ENCODE measurements at places on chromosomes 6 and 20.

- no peaks in the 10 kb centered on the region for H3K27me3 ChIP-seq
- peaks cover 60% of the 10 kb centered on the region for H3K4me1 ChIP-seq
- H3K4me3 ChIP-seq, result peak within 1 kb of the TSS; percentile 66
- DNase-seq, result no peak
Measured at GRCh38 chr6:1311400-1312202, at the start of gene FOXQ1. Gene FOXQ1 (plus strand): TSS chr6:1312098. CDS start chr6:1312705, 607 bp downstream.

- no peak for DNase-seq
- no peaks in the 10 kb centered on the region for H3K27me3 ChIP-seq
Measured at GRCh38 chr6:63774961-63775360, 139.4 kb downstream of the PHF3 start.

DNA sequence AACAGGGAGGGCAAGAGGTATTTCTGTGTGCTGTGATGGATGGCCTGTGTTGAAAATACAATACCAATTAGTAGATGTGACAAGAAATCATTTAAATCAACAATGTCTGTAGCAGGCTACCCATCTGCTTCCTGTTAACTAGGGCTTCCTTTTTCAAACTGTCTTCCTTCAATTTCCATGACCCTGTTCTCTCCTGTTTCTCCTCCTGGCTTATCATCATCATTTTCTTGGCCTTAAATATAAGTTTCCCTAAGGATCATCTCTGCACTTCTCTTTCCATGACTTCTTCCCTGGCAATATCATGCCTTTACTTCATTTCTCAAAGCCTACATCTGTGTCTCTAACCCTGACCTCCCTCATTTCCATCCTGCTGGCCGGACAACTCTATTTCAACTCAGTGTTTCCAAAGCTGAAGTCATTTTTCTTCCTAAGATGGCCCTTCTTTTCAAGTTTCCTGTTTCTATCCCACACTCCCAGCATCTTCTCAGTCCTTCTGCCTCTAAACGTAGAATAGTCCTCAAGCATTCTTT, 18.2 kb downstream of the ZC2HC1B start:
- no peak overlapping the region for H3K4me3 ChIP-seq
- DNase-seq, result no peak
- no peak overlapping the region for H3K27ac ChIP-seq
- no peaks in the 10 kb centered on the region for H3K4me1 ChIP-seq

DNA sequence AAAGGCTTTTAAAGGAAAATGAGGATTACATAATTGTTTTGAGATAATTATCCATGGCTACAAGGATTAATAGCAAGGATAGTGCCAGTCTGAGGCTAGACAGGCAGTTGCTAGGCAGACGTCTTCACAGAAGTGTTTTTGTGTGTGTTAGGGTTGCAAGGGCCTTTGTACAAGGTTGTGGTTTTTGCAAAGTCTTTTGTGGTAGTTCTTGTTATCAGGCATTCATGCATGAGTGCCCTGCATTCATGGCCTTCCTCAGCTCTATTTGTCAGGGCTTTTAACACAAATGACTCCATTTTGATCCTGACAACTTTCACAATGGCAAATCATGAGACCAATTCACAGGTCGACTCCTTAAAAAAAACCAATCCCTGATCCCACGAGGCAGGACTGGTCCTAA, 68.1 kb upstream of the TXNDC5 start:
- H3K4me3 ChIP-seq, result no peak overlapping the region
- DNase-seq, result no peak
- no peaks in the 10 kb centered on the region for H3K36me3 ChIP-seq
- H3K27me3 ChIP-seq, result no peaks in the 10 kb centered on the region

- peaks cover 6% of the 10 kb centered on the region for H3K27me3 ChIP-seq
- H3K27ac ChIP-seq, result no peak overlapping the region
- H3K4me1 ChIP-seq, result peaks cover 52% of the 10 kb centered on the region
- peaks cover 5% of the 10 kb centered on the region for H3K36me3 ChIP-seq
- H3K4me3 ChIP-seq, result no peak overlapping the region
- no peak for DNase-seq
Measured at GRCh38 chr6:135185483-135185882, 4.4 kb downstream of the MYB start.
